A673 (cell line): ENCODE measurements at places on chromosomes 7 and 10.

- DNase-seq, result no peak
Measured at GRCh38 chr10:69819716-69820506, 18.2 kb downstream of the COL13A1 start.

GRCh38 chr7:144529269-144529926, 125.9 kb upstream of the NOBOX start:
- no peak for DNase-seq

DNA sequence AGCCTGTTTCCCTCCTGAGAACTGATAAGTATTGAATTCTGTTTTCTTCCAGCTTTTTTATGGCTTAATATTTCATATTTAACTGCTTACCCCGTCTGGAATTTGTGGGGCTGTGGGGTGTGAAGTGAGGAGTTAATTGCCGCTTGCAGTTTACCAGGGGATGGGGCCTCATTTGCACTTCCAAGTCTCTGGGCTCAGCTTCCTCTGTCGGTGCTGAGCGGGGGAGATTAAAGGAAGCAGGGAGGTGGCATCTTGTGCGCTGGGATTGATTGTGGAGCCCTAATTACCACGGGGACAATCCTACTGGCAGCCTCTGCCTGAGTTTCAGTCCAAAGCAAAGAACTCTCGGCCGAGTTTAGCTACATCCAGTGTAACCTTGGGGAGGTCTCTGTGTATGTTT, 33.4 kb downstream of the ELFN1 start:
- no peak for DNase-seq

DNA sequence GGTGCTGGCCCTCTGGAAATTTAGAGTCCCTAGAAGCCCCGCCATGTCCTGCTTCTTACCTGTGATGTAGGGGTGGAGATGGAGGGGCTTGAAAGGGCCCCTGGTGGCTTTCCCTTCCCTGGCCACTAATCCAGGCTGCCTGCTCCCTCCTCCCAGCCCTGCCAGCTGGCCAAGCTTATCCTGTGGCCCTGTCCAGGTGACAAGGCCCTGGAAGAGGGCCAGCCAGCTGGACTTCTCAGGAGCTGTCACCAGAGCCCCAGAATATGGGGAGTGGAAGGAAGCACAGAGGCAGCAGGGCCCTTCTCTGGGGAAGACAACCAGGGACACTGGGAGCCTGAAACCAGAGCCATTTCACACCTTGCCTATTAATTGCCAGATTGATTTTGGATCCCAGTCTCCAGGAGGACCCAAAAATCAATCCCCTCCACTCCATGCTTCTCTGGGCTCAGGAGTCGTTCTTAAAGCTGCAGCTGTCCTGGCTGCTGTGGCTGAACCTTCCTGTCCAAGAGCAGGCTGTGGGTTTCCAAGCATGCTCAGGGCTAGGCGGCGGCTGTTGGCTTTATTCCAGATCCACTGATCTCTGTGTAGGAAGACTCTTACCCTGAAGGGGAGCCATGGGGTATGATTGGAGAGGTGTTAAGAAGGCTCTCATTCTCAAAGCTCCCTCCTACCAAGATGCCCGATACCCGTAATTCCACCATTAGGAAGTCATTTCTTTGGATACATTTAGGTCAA, 52.6 kb upstream of the PCBD1 start:
- DNase-seq, result peak; percentile 5

DNA sequence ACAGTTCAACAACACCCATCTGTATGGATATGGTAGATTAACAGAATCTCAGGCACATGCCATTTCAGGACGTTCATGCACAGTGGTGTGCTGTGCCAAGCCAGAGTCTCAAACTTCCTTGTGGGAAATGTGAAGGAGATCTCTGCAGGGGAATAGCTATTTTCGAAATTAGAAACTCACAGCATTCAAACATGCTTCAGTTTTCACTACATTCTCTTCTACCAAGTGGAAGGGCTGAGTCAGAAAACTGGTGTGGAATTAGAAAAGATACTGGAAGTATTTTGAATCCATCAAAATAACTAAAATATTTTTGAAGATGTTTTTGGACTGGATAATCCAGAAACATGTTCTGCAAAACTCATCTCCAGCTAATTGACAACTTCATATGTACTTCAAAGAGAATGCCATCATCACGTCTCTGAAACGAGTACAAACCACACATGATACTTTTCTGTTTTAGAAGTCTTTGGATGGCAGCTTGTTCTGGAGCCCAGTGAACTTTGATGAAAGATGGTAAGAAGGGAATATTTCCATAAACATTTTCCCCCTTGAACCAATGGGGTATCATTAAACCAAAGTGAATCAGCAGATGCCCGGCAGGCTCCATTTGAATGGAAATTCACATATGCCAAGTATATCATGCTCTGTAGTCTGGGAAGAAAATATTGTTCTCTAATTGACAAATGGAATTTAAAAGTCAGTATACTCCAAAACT, 616.3 kb upstream of the IGFBP3 start:
- no peak for DNase-seq
